SK-N-DZ (cell line): ENCODE measurements at places on chromosomes 13 and 19.

GRCh38 chr13:31765138-31765785 is 25.9 kb downstream of the RXFP2 start:
- DNase-seq, result no peak

DNA sequence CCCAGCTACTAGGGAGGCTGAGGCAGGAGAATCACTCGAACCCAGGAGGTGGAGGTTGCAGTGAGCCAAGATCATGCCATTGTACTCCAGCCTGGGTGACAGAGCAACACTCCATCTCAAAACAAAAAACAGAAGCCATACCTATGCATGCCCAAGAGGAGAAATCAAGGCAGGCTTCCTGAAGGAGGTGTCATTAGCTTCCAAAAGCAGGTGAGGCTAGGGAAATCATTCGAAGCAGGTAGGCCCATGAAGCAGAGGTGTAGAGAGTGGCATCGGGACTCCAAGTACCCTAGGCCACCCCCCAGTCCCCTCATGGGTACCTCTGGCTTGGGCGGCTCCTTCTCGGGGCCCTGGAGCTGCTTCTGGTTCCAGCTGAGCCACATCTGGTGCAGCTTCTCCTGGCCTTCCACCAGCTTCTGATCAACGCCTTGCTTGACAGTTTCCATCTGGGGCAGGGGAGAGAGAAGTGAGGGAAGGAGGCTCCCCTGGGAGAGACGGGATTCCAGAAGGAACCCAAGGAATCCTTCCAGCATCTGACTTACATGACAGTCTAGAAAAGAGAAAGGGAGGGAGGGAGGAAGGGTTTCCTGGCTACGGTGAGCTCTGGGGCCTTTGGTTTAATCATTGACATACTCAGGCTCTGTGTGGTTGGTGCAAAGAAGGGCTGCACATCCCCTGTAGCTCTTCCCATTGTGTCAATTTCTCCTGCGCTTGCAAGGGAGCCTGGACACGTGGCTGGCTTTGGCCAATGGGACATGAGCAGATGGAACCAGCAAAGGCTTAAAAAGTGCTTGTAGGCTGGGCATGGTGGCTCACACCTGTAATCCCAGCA is 13.1 kb upstream of the TICAM1 start:
- no peak for DNase-seq

DNA sequence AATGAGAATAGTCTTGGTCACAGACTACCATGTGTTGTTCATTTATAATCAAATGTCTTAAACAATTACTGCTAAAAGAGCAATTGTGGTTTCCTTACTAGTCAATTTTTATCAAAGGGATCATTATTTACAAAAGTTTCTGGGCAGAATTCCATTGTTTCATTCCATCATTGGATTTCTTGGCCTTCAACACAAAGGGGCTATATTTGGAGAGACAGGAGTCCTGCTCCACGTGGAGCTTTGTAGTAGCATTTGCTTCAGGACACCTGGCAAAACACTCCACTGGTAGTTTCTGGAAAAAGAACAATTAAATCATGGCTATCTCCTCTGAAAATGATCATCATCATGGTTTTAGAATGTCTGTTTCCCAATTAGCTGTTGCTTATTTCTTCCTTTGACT is 22.3 kb upstream of the STARD13 start:
- no peak for DNase-seq

- no peak for DNase-seq
Measured at GRCh38 chr13:31045286-31046081, 113.0 kb downstream of the TEX26 start.

- no peak for DNase-seq
Measured at GRCh38 chr19:17888260-17888659, 16.5 kb downstream of the SLC5A5 start.

GRCh38 chr13:39815345-39816111 is 160.1 kb downstream of the COG6 start:
- DNase-seq, result no peak

- peak; percentile 58 for DNase-seq
Measured at GRCh38 chr19:48319647-48320541, 5.5 kb upstream of the EMP3 start.

DNA sequence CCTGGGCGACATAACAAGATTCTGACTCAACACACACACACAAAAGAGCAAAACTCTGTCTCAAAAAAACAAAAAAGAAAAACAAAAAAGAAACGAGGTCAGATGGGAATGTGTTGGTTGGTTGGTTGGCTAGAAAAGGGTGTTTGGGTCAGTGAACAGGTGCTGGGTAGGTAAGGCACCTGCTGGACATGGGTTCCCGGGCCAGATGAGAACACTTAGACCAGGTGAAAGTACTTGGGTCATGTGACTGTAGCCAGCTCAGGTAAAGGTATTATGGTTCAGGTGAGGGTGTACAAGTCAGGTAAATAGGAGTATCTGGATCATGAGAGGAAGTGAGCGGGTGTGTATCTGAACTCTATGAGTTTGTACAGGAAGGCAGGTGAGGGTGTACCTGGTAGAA is 14.5 kb upstream of the ZNF414 start:
- DNase-seq, result no peak

DNA sequence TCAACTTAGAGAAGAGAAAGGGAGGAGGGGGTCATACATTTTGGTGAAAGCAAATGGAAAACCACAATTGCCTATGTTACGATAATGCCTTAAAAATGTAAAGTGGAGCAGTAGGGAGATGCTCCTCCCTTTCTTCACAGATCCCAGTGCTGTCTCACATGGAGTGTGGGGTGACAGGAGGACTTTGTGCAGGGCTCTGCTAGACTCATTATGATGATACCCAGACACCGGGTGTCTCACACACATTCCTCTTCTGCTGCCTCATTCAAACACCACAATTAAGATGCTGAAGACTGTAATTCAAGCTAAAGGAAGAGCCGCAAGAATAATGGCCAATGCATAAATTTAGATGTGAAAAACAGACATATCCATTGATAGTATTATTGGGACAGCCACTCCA is 150.6 kb downstream of the LHFPL6 start:
- peak; percentile 56 for DNase-seq

DNA sequence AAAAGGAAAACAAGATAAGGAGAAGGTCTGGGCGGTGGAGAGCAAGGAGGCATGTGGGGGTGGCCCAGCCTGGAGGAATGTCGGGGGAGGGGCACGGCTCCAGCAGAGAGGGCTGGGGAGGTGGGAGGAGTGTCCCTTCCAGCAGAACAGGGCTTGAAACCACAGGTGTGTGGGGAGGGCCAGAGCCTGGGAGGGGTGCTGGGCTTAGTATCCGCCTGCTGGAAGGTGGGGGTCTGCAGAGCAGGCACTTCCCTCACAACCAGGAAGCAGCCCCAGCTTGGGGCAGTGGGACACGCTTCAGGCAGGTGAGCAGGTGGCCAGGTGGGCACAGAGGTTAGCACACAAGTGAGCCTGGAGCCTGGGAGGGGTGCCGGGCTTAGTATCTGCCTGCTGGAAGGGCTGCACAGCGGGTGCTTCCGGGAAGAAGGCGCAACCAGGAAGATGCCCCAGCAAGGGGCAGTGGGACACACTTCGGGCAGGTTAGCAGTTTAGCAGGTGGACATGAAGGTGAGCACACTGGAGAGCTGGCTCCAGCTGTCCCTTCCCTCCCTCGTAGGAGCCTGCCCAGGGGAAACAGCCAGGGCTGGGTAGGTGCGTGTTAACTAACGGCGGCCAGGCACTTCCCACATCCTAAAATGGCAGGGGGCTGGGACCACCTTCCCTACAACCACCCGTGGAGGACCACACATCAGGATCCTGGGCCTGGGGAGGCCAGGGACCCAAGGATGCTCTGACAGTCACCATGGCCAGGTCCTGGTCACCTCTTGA is 3.0 kb downstream of the GAS6 start:
- DNase-seq, result no peak

DNA sequence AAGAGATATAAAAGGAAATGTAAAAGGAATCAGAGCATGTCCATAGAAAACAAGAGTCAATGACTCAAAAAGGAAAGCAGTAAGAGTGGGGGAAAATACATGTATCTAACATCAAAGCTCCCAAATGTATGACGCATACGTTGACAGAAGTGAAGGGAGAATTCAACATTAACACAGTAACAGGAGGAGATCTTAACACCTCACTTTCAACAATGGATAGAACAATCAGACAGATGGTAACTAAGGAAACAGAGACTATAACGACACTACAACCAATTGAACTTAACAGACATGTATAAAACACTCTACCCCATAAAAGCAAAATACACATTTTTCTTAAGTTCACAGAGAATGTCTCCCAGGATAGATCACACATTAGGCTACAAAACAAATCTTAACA is 774.8 kb upstream of the ARGLU1 start:
- DNase-seq, result no peak

GRCh38 chr19:3801412-3802096 is 15.4 kb upstream of the MATK start:
- no peak for DNase-seq

DNA sequence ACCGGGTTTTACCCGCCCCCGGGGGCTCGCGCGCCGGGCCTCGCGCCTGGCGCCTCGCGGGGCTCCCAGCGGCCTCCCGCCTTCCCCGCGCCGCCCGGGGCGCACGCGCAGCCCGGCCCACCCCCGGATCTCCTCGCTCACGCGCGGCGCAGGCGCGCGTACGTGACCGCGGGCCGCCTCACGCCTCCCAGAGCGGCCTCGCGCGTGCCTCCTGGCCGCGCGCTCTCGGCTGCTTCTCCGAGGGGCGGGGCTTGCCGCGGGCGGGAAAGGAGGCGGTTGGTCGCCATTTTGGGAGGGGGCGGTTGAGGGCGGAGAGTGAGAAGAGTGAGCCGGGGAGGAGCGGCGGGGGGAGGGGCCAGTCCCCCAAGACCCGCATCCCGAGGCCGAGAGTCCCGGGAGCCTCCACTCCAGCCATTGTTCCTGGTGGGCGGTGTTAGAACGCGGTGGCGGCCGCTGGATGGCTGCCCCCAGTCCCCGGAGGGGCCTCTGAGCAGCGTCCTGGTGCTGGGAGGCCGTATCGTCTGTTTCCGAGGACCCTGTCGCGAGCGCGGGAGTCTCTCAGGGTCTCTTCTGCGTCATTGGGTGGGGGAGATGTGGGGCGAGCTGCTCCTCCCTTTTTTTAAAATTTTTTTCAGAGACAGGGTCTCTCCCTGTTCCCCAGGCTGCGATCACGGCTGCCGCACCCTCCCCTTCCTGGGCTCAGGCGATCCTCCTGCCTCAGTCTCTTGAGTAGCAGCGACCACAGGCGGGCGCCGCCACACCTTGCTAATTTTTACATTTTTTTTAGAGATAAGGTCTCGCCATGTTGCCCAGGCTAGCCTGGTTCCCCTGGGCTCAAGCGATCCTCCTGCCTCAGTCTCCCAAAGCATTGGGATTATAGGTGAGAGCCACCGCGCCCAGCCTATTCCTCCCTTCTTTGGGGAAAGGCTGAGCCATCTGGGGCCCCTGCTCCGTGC is at the start of gene ZNF541:
Gene ZNF541 (minus strand): TSS at position 78 of the 956 bp plus-strand sequence. CDS start 17,292 bp downstream, outside the sequence.
- no peak for DNase-seq

GRCh38 chr13:46288570-46289259 is 77.0 kb downstream of the LRRC63 start:
- DNase-seq, result peak; percentile 77

DNA sequence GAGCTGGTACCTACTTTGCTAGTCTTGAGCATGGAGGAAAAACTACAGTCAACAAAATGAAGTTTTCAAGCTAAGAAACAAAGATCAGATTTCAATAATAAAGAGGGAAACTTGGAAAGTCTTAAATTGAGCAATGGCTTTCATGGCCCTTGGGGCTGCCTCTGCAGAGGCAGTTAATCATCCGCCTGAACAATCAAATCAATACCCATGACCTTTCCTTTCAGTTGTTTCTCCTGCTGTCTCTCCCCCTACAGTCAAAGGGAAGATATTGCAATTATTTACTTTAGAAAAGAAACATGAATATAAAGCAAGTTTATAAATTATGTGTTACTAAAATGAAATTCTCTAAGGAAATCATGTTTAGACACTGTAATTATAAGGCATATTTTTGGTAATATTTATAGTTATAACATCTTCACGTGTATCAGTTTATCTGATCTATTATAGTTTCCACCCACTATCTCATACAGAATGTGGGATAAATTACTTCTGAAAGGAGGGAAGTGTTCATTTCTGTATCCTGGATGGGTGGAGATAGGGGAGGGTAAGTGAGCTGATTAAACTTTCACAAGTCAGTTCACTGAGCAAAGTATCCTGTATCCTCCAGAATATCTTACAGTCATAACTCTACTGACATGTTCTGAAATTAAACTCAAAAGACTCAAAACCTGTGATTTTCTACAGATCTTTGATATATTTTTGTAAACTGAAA is 72.4 kb upstream of the TSC22D1 start:
- DNase-seq, result no peak

GRCh38 chr13:33229446-33230177 is 55.9 kb downstream of the STARD13 start:
- no peak for DNase-seq

DNA sequence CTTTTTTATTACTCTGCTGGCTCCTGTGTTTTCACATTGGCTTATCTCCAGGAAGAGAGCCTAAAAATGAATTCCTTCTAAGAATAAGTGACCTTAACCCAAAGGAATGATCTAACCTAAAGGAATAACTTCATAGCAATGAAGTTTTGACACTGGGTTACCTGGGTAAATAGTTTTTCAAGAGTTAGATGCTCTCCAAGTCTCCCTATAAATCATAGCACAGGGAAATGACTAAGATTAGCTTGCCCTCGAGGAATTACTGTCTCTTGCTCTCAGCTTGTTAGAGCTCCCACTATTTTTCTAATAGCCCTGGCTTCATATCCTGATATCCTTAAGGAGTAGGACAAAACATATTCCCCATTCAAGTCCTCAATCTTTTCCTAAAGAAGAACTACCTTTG is 66.3 kb downstream of the SPRY2 start:
- DNase-seq, result no peak

DNA sequence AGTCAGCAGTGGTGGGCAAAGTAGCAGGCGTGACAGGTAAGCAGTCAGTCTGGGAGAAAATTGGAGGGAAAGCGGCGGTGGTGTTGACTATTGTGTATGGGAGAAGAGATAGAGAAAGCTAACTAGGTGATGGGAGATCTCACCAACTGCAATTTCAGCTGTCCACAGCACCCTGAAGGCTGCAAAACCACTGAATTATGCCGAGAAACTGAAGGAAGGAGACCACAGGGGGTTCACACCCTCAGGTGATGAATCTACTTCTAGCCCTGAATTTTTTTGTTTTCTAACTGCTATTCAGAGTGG is 631.5 kb downstream of the UQCRFS1 start:
- DNase-seq, result no peak

- DNase-seq, result no peak
Measured at GRCh38 chr13:46181377-46181839, 569 bp downstream of the LCP1 start.

- no peak for DNase-seq
Measured at GRCh38 chr13:52949742-52950141, 78.9 kb upstream of the OLFM4 start.
